ENCODE measurements at places on chromosomes 1 and 21.

- no peak for DNase-seq
These were observed 37.1 kb upstream of the EXO1 start for GRCh38 chr1:241810769-241811405.

- DNase-seq = peak; percentile 66
These were observed 135.8 kb downstream of the VAV3 start for GRCh38 chr1:107829036-107829770.

DNA sequence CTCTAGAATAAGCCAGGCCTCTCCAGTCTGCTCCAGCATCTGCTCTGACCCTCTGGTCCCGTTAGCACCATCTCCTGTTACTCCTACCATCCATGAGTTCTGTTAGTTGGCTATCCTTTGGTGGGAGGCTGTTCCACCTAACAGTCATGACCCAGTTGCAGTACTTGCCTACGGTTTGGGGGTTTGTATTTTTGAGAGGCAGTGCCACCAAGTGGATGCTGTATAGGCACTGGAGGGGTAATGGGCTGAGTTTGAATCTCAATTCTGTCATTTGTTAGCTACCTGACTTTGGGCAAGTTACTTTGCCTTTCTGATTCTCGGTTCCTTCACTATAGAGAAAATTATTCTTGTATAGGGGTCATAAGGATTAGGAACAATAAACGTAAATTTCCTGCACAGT, 12.1 kb upstream of the C8B start:
- DNase-seq = no peak

DNA sequence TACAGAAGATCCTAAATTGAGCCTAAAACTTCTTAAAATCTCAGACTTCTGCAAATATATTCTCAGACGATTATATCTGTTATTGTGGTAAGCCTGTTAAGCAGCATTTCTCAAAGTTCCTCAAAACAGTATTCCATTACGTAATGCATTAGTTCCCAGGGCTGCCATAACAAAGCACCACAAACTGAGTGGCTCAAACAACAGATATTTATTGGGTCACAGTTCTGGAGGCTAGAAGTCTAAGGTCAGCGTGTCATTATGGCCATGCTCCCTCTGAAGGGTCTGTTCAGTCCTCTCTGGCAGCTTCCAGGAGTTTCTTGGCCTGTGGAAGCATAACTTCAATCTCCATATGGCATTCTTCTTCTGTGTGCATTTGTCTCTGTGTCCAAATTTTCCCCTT, 103.5 kb upstream of the ST6GALNAC5 start:
- DNase-seq = peak; percentile 43

- no peak for DNase-seq
These were observed 66.1 kb downstream of the NID1 start for GRCh38 chr1:235998812-235999211.

DNA sequence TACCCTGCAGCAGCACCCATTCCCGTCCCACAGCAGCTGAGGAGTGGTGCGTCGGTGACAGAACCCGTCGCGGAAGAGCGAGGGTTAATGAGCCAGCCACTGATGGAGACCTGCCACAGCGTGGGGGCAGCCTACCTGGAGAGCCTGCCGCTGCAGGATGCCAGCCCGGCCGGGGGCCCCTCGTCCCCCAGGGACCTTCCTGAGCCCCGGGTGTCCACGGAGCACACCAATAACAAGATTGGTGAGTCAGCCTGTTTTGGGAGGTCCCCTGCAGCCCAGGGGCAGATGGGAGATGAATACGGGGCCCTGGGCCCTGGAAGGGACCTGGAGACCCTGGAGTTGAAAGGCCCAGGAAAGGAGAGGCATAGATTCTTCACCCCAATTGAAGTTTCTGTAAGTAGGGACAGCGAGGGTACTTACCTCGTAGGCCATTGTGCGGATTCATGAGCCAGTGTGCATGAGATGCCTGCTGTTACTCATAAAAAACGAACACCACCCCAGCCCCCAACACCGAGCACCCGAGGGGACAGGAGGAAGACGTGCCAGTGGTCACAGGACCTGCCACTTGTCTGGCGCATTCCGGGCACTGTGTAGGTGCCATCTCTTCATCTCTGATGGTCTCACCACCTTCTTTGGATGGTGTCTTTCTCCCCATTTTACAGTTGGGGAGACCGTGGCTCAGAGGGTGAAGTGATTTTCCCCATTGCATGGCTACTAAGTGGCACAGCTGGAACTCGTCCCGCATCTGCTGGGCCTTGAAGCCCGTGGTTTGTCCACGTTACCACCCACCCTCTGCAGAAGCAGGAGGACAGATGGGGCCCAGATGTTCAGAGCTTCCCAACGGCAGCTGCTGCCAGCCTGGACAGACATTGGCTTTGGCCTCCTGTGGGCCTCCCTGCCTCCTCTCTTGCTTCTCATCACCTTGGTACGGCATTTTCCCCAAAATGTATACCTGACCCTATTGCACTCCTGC, 28.3 kb upstream of the TNFRSF1B start:
- DNase-seq = no peak

DNA sequence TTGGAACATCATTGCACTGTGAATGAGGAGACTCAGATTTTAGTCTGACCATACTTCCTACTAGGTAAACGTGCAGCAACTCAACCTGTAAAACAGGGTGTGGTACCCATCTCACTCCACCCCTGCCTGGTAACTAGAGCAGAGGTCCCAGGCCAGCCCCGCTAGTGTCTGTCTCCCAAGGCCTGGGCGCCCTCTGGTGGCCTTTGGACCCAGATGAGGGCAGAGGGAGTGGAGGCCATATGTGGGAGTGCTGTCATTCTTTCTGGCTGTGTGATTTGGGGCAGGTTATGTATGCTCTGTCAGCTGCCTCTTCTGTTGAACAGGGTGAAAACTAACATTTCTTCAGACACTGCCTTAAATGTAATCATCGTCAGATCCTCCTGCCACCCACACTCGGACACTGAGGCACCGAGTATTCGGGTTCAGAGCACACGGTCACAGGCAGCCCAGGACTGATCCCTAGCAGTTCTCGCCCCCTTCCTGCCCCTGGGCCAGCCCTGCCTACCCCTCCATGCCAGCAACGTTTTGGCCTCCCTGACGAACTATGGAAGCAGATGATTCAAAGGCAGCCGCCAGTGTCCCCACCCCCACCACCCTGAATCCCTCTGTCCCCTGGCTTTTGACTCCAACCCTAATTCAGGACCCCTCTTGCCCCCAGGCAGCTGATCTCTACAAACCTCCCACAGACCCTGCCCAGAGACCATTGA, 76.0 kb downstream of the CD247 start:
- DNase-seq = peak; percentile 14

DNA sequence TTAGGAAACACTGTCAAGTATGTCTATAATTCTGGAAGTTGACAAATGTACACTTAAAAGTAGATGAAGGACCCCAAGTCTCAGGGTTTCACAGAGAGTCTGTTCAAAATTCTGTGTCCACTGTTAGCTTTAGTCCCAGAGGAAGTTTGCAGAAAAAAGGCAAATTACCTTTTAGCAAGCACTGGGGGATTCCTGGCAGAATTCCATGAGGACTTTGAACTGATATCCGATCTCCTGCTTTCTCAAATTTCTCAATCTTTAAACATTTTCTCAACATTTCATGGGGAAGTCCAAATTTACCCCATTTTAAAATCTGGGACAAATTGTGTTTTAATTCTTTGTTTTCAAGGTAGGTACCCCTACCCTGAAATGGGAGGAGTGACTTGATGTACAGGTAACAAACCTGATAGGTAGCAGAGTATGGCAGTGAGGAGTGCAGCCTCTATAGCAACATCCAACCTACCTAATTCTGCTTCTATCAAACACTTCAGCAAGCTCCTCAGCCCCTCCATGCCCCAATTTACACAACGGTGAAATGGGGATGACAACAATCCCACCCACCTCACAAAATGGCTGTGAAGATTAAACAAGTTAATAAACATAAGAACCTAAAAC, 344.9 kb downstream of the OMA1 start:
- no peak for DNase-seq

- DNase-seq = no peak
These were observed 115.0 kb downstream of the TGFB2 start for GRCh38 chr1:218459878-218460711.

DNA sequence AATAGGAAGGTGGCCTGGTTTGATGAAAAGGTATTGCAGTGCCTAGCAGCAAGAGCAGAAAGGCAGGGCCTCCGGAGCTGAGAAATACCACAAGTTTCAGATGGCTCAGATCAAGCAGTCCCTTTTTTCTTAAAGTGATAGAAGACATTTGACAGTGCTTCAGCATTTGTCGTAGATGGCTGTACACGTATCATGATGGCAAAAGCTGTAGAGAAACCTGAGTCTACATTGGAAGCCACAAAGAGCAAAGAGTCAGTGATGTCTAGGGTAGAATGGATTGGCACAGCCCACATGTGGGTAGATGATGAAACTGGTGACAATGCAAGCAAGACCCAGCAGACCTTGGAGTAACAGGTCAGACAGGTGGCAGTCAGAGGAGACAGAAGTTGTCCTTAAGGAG, 101.3 kb upstream of the ARTN start:
- no peak for DNase-seq

DNA sequence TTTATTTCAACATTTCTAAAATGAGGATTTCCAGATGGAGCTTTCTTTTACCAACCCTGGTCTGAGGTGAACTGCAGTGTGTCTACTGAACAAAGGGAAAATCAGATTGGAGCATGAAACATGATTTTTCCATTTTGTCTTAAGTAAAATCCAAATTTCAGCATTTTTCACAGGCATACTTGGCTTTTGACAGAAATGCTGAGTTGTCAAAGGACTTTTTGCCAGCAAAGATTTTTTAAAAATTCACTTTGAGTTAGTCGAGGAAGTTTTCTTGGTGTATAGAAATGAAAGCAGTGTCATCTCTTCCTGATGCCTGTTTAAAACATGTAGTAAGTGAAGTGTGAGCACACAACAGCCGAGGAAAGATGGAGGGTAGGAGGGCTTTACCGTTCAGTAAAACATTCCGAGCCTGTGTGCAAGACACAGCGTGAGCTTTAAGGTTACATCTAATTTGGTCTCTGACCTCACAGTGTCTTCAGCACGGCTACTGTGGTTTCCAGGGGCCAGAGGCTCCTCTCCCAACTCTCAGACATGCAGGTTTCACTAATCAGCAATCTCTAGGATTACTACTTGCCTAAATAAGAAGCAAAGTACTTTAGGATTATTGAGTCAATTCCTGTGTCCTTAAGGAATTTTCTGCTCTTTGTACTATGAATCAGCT, 45.9 kb downstream of the SAMD13 start:
- DNase-seq = no peak

GRCh38 chr1:230900984-230901383, 32.7 kb upstream of the C1orf198 start:
- no peak for DNase-seq

GRCh38 chr1:44678120-44678519, 3.6 kb downstream of the ARMH1 start:
- no peak for DNase-seq

- no peak for DNase-seq
These were observed 20.4 kb upstream of the FGGY start for GRCh38 chr1:59276439-59276851.

GRCh38 chr1:242055749-242056320, 56.9 kb upstream of the MAP1LC3C start:
- DNase-seq = no peak

Data from GF-D8 (cell line).